ENCODE measurements at places on chromosomes 1 and 21. TPM values are rescaled to one million over a fixed set of nuclear protein-coding genes. Genes with fewer than 3 reads are reported as not detected.

- peaks cover 52% of the 10 kb centered on the region for H3K36me3 ChIP-seq
- no peak overlapping the region for H3K4me3 ChIP-seq
- H3K27me3 ChIP-seq = no peaks in the 10 kb centered on the region
- no peaks in the 10 kb centered on the region for H3K4me1 ChIP-seq
These were observed 73.1 kb upstream of the SCCPDH start for GRCh38 chr1:246651012-246651695.

GRCh38 chr1:117113199-117113598 lies 8.3 kb downstream of the TRIM45 start:
- H3K4me1 ChIP-seq = no peaks in the 10 kb centered on the region
- peaks cover 8% of the 10 kb centered on the region for H3K36me3 ChIP-seq
- H3K4me3 ChIP-seq = no peak overlapping the region
- no peak for DNase-seq
- H3K27me3 ChIP-seq = no peaks in the 10 kb centered on the region

- no peak overlapping the region for H3K4me3 ChIP-seq
- peaks cover 39% of the 10 kb centered on the region for H3K4me1 ChIP-seq
- no peak for DNase-seq
- no peak overlapping the region for H3K27ac ChIP-seq
- H3K27me3 ChIP-seq = no peaks in the 10 kb centered on the region
These were observed 9.8 kb downstream of the RAP1A start for GRCh38 chr1:111629190-111629954.

DNA sequence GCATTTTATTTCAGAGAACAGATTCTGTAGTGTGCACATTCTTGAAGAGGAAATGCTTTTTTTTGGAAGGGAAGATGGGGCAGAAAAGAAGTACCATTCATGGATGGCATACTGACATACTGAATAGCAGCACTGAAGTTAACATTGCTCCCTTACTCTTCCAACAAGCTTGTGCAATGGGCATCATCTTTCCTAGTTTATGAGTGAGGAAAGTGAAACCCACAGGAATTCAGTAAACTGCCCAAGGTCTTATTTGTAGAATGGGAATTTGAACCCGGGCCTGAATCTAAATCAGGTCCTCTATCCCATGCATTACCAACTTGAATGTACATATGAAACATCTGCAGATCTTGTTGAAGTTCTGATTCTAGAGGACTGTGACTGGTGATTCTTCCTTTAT lies 215.7 kb upstream of the FGGY start:
- H3K4me1 ChIP-seq = peaks cover 17% of the 10 kb centered on the region
- H3K36me3 ChIP-seq = no peaks in the 10 kb centered on the region
- DNase-seq = no peak
- no peaks in the 10 kb centered on the region for H3K27me3 ChIP-seq
- H3K27ac ChIP-seq = no peak overlapping the region

DNA sequence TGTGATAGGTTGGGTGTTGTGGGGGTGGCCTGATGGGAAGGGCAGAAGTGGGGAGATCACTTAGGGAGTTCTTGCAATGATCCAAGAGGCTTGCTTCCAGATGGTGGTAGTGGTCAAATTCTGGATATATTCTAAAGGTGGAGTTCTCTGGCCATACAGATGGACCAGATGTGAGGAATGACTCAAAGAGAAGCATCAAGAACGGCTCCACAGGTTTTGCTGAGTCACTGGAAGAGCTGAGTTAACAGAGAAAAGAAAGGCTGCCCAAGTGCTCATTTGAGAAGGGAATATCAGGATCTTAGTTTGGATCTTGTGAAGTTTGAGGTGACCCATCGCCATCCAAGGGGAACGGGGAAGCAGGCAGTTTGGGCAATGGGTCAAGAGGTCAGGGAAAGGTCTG lies 192.9 kb upstream of the GALNT2 start:
- no peaks in the 10 kb centered on the region for H3K36me3 ChIP-seq
- no peak overlapping the region for H3K4me3 ChIP-seq
- H3K27me3 ChIP-seq = no peaks in the 10 kb centered on the region
- no peak for DNase-seq
- no peaks in the 10 kb centered on the region for H3K4me1 ChIP-seq

DNA sequence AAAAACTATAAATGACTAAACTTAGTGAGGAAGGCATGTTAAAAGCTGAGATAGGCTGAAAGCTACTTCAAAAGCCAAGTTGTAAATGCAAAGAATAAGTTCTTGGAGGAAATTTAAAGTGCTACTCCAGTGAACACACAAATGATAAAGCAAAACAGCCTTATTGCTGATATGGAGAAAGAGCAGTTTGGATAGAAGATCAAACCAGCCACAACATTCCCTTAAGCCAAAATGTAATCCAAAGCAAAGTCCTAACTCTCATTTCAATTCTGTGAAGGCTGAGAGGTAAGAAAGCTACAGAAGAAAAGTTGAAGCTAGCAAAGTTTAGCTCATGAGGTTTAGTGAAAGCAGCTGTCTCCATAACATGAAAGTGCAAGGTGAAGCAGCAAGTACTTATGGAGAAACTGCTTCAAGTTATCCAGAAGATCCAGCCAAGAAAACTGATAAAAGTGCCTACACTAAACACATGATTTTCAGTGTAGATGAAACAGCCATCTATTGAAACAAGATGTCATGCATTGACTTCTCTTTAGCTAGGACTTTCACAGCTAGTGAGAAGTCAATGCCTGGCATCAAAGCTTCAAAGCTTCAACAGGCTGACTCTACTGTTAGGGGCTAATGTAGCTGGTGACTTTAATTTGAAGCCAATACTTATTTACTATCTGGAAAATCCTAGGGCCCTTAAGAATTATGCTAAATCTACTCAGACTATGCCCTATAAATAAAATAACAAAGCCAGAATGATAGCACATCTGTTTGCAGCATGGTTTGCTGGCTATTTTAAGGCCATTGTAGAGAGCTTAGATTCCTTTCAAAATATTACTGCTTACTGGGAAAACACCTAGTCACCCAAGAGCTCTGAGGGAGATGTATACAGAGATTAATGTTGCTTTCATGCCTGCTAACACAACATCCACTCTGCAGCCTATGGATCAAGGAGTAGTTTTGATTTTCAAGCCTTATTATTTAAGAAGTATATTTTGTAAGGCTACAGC lies 188.6 kb downstream of the EIF4G3 start:
- H3K27ac ChIP-seq = no peak overlapping the region
- H3K36me3 ChIP-seq = no peaks in the 10 kb centered on the region
- no peak for DNase-seq
- H3K27me3 ChIP-seq = no peaks in the 10 kb centered on the region

DNA sequence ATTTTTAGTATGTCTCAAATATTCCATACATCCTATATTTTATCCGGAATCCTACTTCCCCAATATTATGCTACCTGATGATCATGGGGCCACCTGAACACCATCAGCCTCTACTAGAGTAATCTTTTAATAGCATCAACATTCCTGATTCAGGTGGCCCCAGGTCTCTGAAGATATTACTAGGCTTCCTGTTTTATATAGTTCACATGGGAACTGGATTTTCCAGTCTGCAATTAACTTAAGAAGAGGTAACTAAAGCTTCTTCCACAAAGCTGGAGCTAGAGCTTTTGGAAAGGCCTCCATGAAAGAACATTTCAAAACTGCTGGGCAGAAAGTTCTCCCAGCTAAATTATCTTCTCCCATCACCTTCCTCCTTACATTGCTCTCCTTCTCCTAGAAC lies 72.3 kb upstream of the ADAM30 start:
- no peaks in the 10 kb centered on the region for H3K4me1 ChIP-seq
- H3K27ac ChIP-seq = no peak overlapping the region
- no peak for DNase-seq

DNA sequence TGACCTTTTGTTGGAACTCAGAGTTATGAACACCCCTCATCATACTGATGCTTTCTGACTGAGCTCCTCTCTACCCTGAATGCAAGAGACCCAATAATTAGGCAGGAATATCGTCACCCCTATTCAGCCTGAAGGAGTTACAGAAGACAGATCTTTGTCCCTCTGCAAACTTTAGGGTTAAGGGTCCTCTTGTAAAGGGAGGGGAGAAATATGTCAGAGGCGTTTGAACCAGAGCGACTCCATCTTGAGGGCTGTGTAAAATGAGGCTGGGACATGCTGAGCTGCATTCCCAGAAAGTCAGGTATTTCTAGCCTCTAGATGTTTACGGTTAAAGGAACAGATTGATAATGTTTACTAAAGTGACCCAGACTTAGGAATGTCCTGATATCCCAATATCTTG lies 10.5 kb upstream of the HMGN1 start:
- no peaks in the 10 kb centered on the region for H3K27me3 ChIP-seq
- no peak overlapping the region for H3K27ac ChIP-seq
- no peak overlapping the region for H3K4me3 ChIP-seq
- H3K4me1 ChIP-seq = no peaks in the 10 kb centered on the region
- no peaks in the 10 kb centered on the region for H3K36me3 ChIP-seq
- DNase-seq = no peak

- H3K4me3 ChIP-seq = no peak overlapping the region
- DNase-seq = peak; percentile 43
- no peak overlapping the region for H3K27ac ChIP-seq
- H3K36me3 ChIP-seq = no peaks in the 10 kb centered on the region
These were observed 82.7 kb downstream of the NOS1AP start for GRCh38 chr1:162151900-162152829.

DNA sequence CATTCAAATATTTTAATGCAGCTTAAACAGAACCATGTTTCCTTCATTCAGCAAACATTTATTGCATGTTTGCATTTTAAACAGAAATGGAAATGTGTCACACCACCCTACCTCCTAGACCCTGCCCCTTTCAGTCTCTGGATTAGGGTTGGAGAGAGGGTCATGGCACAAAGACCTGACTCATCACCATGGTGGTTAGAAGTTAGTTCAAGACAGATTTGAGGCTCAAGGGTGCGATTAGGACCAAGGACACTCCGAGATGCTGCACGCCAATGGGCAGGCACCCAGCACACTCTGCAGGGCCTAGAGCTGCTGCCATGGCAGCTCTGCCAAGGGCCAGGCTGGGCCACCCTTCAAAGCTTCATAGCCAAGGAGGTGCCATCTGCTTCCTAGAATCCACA lies 86.9 kb downstream of the NAV1 start:
- H3K27ac ChIP-seq = no peak overlapping the region
- no peaks in the 10 kb centered on the region for H3K27me3 ChIP-seq
- no peak overlapping the region for H3K4me3 ChIP-seq
- no peak for DNase-seq
- H3K4me1 ChIP-seq = peaks cover 3% of the 10 kb centered on the region
- peaks cover 6% of the 10 kb centered on the region for H3K36me3 ChIP-seq

DNA sequence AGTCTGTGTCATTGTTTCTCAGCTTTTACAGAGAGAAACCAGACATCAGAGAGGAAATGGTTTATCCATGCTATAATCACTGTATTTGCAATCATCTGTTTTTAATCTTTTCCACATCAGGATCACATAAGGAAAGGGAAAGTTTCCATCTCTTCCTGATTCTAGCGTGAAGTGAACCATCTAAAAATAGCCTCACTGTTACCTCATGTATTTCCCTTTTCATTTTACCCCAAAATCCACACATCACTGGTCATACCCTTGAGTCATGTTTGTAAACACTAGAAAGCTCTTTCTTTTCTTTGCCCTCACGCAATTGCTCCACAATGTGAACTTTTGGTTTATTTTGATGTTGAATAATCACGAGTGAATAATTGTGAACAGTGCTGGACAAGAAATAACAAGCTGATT lies 146.0 kb downstream of the PLA2G4A start:
- H3K4me1 ChIP-seq = no peaks in the 10 kb centered on the region
- no peaks in the 10 kb centered on the region for H3K36me3 ChIP-seq
- H3K27me3 ChIP-seq = no peaks in the 10 kb centered on the region
- no peak for DNase-seq

GRCh38 chr1:184953600-184954219 lies 20.6 kb downstream of the NIBAN1 start:
- H3K27ac ChIP-seq = no peak overlapping the region
- H3K36me3 ChIP-seq = no peaks in the 10 kb centered on the region
- peaks cover under 1% of the 10 kb centered on the region for H3K4me1 ChIP-seq

- H3K4me3 ChIP-seq = no peak overlapping the region
- peaks cover 16% of the 10 kb centered on the region for H3K36me3 ChIP-seq
- H3K27me3 ChIP-seq = no peaks in the 10 kb centered on the region
These were observed 2.1 kb downstream of the DHDDS start for GRCh38 chr1:26434161-26434752.

DNA sequence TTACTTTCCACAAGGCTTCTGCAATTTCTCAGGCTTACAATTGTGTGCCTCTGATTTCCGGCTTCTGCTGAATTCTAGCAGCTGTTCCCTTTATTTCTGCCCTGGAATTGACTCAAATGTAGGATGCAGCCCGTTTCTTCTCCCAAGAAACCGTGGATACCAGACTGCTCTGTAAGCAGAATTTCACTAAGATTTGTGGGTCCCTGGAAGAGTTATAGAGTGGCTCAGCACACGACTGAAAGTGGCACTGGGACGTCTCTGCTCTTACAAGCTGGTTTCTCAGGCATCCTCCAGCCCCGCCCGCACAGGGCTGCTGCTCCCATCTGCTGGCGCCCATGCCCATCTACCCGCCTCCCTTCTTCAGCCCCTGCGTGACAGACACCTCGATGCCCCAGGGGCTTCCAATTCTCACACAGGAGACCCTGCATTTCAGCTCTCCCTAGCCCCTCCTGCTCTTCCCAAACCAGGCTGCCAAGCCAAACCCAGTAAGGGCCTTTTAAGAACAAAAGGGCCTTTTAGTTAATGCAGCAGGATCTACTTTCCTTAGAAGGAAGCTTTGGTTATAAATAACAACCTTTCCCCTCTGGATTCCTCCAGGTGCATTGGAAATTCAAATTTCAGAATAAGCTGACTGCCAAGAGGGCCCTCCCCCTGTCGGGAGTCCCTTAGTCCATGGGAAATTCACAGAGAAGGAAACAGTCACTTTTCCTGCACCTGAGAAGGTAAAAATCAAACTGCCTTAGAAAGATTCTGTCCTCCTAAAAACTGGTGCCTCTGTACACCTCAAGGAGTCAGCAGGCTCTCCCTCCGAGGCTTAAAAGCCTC lies 45.4 kb upstream of the TENT5B start:
- no peak overlapping the region for H3K4me3 ChIP-seq
- H3K36me3 ChIP-seq = no peaks in the 10 kb centered on the region
- H3K27me3 ChIP-seq = no peaks in the 10 kb centered on the region
- H3K4me1 ChIP-seq = no peaks in the 10 kb centered on the region
- no peak for DNase-seq

The GPR52 gene
- total RNA-seq = 3.8 TPM

The HSD3B1 gene
- not detected for total RNA-seq

The HCRTR1 gene
- not detected for total RNA-seq

The SLC16A1 gene
- total RNA-seq = 4.8 TPM

The TAS1R1 gene
- not detected for total RNA-seq
